ENCODE measurements at places on chromosomes 16 and 17.

DNA sequence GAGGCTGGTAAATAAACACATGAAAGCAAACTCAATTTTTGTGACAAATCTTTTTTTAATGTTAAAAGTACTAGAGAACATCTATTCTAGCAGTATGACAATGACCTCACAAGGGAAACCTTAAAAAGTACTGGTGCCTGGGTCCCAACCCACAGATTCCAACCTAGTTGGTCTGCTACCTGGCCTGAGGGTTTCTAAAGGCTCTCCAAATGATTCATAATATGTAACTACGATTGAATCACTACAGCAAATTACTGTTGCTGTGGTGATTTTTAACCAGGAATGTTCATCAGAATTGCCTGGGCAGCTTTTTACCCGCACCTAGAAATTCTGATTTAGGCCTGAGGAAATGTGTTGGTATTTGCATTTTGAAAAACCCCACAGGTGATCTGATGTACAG lies 26.1 kb downstream of the CDR2 start:
- DNase-seq, result no peak

DNA sequence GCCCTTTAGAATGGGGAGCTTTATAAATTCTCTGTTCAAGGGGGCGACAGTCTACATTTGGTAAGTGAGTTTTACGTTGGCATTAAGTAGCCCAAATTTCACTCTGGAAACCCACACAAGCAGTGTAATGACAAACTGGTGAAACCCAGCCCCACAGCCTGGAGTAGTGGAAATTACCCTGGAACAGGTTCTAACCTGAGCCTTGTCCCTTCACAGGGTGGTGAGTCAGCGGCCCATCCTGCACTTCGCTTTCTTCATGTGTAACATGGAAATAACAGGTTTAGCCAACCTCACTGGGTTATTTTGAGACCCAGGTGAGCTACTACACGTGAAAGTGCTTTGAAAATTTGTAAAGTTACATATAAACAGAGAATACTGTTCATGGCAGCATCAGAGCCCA lies 3.5 kb upstream of the TLCD3A start:
- DNase-seq, result no peak

DNA sequence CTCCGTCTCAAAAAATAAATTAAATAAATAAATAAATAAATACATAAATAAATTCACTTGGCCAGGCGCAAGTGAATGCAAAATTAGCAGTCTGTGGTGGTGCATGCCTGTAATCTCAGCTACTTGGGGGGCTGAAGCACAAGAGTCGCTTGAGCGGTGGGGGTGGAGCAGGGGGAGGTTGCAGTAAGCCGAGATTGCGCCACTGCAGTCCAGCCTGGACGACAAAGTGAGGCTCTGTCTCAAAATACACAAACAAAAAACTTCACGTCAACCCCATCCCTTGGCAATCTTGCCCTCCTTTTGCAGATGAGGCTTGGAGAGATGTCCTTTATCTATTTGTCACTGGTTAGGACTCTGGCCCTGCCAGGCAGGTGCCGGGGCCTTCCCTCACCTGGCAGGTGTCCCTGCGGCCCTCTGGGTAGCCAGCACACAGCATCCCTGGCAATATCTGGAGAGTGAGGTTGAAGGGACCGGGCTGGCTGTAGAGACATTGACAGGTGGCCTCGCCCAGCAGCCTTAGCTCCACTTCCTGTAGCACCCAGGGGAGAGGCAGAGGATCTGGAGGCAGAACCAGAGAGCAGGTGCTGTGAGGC lies 4.4 kb downstream of the PRSS36 start:
- no peak for DNase-seq

DNA sequence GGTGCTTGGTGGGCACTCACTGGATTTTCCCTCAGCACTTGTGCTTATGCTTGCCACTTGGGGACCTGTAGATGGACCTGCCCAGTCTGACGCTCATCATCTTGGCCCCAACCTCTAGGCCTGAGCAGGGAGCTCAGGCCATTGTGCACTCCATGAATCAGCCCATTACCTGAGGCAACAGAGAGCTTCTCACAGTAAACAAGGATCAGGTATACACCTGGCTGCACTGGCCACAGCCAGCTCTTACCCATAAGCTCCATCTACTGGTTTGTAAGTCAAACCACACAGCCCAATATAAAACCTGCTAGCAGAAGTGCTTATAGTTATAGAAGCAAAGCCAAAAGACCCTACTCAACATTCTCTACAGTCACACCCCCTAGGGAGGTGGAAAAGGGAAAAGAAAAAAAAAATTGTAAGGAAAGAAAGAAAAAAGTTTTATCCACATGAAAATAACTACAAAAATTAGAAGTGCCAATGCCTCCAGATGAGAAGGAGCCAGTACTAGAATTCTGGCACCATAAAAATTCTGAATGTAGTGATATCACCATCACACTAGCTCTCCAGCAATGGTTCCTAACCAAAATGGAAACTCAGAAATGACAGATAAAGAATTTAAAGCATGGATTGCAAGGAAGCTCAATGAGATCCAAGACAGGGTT lies 87.8 kb upstream of the CDH5 start:
- DNase-seq, result no peak

GRCh38 chr16:83392743-83393142 lies 415.0 kb upstream of the HSBP1 start:
- DNase-seq, result no peak

DNA sequence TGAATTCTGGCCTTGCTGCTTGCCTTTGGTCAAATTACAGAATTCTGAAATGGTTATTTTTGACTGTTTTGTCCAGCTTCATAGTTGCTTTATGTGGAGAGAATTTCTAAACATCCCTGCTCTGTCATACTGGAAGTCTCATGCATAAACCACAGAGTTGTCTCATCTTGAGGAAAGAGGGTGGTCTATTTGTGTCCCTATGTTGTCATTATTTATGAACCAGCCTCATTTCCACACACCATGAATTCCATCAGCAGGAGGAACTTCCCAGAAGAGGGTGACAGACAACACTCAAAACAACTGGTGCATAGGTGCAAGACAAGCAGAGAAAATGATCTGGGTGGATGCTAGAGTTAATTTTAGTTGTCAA lies 525.8 kb upstream of the GOT2 start:
- DNase-seq, result no peak

All from progenitor cell of endocrine pancreas (in vitro differentiated cells).